Small intestine (tissue), 16 donors: ENCODE measurements at places on chromosomes 1 and 21. TPM values are rescaled to one million over a fixed set of nuclear protein-coding genes. Genes with fewer than 3 reads are reported as not detected.

DNA sequence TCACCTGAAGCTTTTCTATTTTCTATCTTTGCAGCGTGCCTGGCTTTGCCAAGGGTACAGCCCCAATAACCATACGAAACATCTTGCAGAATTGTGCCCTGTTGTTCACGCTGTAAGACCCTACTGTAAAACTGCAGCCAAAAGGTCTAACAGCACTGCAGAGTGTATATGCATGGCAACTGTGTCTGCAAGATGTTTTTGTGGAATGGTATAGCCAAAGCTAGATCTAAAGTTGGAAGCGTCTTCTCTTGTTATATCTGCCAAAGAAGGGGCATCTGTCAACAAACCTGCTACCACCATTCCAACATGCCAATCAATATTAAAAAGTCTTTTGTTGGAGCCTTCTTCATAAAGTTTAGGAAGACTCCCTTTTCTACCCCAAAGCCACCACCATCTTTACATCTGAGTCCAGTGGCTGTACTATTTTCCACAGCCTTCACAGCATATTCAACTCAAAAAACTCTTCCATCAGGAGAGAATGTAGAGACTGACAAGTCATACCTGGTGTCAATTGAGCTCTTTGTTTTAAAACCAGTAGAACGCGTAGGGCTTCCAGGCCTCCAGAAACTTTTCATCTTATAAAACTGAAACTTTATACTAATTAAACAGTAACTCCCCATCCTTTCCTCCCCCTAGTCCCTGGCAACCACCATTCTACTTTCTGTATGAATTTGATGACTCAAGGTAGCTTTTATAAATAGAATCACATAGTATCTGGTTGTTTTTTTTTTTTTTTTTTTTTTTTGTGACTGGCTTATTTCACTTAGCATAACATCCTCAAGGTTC lies 40.0 kb downstream of the ZSCAN20 start:
- no peak for DNase-seq

The RUNX1 gene
- 5.8 TPM for polyA plus RNA-seq

GRCh38 chr1:20612221-20612746 lies 21.0 kb upstream of the PINK1 start:
- DNase-seq: no peak

GRCh38 chr1:150106341-150106740 lies 38.8 kb downstream of the VPS45 start:
- DNase-seq: no peak

GRCh38 chr1:21630571-21631343 lies 38.4 kb downstream of the RAP1GAP start:
- DNase-seq: no peak

DNA sequence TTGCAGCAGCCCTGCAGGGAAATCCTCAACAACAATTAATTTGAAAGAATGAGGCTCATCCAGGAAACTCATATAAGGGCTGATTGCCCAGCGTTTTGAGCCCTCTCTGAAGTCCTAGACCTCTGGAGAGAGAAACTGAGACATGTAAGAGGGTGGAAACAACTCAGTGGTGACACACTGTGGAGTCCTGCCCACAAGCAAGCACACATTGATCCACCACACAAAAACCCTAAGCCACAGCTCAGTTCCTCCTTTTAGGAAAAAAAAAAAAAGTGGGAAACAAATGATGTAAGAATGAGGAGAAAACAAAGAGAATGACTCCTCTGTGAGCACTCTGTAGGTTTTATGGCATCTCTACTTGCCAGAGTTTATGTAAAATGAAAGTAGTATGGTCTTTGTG lies 22.9 kb upstream of the PLA2G5 start:
- no peak for DNase-seq
